ENCODE measurements at places on chromosomes 1 and 21.

- no peak for DNase-seq
Observed at GRCh38 chr1:228911225-228912210, 176.2 kb downstream of the RHOU start.

DNA sequence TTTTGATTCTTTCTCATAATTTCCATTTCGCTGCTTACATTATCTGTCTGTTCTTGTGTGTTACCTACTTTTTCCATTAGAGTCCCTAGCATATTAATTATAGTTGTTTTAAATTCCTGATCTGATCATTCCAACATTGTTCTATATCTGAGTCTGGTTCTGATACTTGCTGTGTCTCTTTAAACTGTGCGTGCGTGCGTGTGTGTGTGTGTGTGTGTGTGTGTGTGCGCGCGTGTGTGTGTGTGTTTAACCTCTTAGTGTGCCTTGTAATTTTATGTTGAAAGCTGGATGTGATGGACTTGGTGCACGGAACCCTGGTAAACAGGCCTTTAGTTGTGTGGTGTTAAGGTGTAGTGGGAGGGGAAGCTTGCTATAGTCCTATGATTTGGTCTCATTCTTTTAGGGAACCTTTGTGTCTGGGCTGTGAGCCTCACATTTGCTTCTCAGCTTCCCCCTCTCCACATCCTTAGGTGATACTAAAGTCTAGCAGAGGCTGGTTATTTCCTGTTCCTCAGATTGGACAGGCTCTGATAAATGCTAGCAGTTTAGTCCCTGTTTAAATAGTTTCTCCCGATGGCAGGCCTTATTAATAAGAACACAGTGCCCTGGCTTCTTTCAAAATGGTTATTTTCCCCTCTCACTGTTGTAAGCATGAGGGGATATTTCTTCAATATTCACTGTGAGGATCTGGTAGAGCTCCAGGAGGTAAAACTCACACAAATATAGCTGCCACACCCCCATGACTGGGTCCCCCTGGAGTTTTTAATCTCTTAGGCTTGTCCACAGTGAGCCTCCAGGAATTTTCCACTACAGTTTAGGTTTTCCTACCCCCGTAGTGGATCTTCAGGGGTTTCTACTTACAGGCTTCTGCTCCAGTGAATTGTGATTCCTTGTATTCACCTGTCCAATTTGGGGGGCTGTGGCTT is 118.3 kb downstream of the GALNT2 start:
- no peak for DNase-seq

DNA sequence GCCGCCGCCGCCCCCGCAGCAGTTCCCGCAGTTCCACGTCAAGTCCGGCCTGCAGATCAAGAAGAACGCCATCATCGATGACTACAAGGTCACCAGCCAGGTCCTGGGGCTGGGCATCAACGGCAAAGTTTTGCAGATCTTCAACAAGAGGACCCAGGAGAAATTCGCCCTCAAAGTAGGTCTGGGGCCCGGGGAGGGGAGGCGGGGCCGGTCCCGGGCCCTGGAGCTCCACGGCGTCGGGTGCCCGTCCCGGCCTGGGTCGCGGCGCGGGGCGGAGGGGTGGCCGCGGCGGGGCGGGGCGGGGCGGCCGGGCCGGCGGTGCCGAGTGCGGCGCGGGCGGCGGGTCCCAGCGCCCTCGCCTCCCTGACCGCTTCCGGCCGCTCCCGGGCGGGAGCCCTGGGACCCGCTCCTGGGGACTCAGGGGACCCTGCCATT is 646 bp downstream of the MAPKAPK2 start:
- peak; percentile 49 for DNase-seq

- no peak for DNase-seq
Observed at GRCh38 chr1:227303662-227304061, 14.6 kb downstream of the CDC42BPA start.

DNA sequence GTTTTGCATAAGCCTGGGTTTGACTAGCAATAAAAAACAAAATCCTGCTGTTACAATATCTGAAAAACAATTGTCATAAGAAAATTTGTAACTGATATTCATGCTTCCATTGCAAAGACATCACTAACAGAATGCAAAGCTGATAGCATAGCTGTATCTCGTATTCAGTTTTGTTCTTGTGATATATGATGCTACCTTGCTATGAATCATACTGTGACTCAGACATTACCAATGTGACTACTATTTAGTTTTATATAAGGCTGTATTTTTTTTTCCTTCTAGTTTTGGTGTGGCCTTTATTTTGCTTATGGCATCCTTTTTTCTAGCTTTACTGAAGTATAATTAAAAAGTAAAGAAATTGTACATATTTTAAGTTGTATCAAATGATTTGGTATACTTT is 1381.8 kb downstream of the MRPL39 start:
- DNase-seq = no peak

GRCh38 chr1:81606656-81607055 is 194.1 kb upstream of the ADGRL2 start:
- DNase-seq = peak; percentile 61

GRCh38 chr1:32234792-32235191 is 12.2 kb upstream of the FAM167B start:
- DNase-seq = no peak

DNA sequence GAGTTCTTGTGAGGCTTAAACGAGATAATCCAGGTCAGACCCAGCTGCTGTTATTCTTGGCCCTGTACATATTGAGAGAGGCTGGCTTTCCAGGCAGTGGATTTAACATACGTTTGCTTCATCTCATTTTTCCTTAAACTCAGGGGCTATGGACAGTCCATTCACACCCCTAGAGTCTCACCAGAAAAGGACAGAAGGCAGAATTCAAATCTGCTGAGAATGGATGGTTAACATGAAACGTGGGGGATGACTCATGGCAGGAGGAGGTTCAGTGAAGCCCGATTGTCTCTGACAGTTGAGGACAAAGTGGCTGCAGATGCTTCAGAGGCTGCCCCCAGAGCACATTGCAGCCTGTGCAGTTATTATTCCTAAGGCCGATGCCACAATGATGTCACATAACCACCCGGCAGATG is 39.5 kb downstream of the TGFB2 start:
- peak; percentile 51 for DNase-seq

DNA sequence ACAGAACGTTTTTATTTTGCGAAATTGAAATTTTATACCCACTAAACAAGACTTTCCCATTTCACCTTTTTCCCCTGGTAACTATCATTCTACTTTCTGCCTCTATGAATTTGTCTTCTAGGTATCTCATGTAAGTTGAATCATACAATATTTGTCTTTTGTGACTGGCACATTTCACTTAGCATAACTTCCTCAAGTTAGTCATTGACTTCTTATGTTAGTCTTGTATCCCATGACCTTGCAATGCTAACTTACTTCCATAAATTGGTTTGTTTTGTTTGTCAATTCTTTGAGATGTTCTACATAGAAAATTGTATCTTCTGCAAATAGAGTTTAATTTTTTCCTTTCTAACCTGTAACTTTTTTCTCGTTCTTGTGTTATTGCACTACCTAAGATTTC is 26.9 kb downstream of the SH3BP5L start:
- DNase-seq = no peak
